ENCODE measurements at places on chromosomes 7 and 10.

DNA sequence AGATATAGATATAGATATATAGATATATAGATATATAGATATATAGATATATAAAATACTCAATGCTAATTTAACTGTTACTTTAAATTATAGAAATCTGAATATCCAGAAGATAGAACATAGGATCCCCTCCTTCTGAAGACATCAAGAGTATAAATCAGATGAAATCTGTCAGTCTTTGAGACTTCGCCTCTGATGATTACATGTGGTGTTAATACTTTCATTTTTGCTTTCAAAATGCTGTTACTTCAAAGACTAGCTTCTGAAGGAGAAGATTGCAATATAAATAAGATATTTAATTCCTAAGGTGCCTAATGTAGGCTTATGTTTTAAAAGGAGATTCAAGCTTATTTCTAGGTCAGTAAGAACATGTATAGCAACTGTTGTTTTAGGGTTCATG, 180.4 kb downstream of the TSPAN12 start:
- DNase-seq, result no peak

GRCh38 chr10:111475720-111476119, 398.9 kb downstream of the ADRA2A start:
- no peak for DNase-seq

- DNase-seq, result peak; percentile 60
These were observed 23.5 kb downstream of the TMEM273 start for GRCh38 chr10:49164559-49165188.

DNA sequence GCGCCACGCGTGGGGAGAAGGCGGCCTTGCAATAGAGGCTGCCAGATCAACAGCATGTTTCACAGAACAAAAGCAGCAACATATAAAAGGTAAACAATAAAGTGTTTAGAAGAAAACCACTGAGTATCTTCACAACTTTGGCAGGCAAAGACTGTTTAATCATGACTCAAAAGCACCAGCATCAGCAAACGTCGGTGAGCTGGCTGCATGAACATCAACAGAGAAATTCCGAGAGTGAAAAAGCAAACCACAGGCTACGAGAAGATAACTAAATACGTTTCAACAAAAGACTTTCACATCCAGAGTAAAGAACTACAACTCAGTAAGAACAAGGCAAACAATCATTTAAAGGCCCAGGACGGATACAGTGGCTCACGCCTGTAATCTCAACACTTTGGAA, 172.0 kb downstream of the MAD1L1 start:
- no peak for DNase-seq

DNA sequence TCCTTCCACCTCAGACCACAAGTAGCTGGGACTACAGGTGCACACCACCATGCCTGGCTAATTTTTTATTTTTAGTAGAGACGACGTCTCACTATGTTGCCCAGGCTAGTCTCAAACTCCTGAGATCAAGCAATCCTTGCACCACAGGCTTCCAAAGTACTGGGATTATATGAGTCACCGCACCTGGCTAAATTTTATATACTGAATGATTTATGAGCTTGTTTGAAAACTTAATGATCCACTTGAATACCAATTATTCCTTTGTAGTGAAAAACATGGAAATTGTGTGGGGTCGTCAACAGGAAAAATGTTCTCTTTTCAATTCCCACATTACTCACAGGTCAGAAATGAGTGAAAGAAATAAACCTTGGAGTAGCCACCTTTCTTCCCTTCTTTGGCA, 31.3 kb downstream of the RAPGEF5 start:
- no peak for DNase-seq

- peak; percentile 87 for DNase-seq
These were observed 12.7 kb downstream of the HNRNPF start for GRCh38 chr10:43396061-43396927.

- no peak for DNase-seq
These were observed 366.5 kb upstream of the AKR1E2 start for GRCh38 chr10:4459531-4459930.

DNA sequence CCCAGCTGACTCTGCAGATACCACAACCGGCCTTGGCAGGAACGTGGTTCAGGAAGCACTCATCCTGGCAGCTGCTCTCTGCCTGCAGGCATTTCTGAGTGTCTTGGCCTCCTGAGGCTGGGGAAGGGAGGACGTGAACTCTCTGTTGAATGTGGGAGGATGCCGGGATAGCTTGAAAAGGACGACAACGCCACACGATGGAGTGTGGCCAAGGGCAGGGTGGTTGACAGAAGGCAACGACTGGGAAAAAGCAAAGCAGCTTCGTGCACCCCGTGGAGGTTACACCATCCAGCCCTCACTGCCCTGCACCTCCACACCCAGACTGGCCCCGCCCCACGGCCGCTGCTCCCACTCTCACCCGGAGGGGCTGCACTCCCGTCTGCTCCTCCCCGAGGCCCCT, 466.1 kb upstream of the FOXK1 start:
- DNase-seq, result no peak

Measured in activated T-cell treated with anti-CD3 and anti-CD28 coated beads, Interleukin-2, amount 50 U/mL, for 24 hours (primary cell).